Mammary epithelial cell (primary cell): ENCODE measurements at places on chromosomes 7 and 10.

GRCh38 chr10:131475803-131476202 lies 164.3 kb upstream of the TCERG1L start:
- no peak for DNase-seq

DNA sequence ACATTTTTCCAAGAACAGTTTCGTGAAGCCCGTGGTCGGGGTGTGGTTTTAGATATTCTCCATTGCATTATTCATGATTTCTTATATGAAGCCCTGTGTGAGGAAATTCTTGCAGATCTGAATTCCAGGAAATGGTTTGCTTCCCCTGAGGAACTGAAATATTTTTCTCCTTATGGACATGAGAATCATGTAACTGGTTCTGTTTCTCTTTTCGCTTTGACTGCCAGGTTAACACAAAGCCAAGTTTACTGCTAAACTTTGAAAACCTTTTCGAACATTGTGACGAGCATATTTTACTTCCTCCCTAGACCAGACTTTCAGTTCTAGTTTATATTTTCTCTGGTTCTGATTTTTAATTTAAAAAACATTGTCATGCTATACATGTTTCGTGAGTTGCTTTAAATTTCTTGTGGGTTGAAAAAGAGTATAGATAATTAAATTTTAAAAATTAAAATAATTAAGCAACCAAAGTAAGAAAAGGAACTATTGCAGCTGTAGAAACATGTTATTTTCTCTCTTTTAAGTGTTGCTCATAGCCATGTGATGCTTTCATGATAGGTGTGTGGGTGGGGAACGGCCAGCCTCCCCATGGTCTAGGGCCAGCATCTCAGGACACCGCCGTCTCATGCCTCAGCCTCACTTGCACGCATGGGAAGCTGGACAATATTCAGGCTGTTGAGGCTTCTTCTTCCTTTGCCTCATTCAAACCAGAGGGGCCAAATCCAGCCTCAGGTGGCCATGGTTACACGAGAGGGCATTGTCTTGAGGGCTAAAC lies 97.1 kb downstream of the CREB5 start:
- peak; percentile 68 for DNase-seq

DNA sequence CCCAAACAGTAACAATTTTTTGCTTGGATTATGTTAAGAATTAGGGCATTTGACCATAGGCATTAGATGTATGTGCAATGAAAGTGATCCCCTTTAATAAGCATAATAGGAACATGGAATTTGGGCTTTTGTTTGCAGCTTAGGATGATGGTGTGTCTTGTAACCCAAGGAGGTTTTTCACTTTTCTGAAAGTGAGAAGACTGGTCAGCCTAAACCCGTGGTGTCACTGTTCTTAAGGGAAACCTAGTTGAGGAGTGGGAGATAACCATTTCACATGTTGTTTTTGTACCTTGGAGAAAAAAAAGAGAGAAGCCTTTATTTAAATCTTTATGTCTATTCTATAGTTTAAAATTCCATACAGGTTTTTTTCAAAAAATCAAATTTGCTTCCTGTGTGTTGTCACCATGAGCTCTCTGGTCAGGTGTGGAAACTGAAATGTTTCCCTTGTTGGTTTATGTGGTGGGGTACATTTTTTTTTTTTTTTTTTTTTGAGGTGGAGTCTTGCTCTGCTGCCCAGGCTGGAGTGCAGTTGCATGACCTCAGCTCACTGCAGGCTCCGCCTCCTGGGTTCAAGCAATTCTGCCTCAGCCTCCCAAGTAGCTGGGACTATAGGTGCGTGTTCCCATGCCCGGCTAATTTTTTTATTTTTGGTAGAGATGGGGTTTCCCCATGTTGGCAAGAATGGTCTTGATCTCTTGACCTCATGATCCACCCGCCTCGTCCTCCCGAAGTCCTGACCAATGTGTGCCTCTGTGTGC lies 7.7 kb downstream of the CCM2 start:
- no peak for DNase-seq

- DNase-seq: no peak
Observed at GRCh38 chr7:127581716-127582115, 3.7 kb downstream of the GCC1 start.

DNA sequence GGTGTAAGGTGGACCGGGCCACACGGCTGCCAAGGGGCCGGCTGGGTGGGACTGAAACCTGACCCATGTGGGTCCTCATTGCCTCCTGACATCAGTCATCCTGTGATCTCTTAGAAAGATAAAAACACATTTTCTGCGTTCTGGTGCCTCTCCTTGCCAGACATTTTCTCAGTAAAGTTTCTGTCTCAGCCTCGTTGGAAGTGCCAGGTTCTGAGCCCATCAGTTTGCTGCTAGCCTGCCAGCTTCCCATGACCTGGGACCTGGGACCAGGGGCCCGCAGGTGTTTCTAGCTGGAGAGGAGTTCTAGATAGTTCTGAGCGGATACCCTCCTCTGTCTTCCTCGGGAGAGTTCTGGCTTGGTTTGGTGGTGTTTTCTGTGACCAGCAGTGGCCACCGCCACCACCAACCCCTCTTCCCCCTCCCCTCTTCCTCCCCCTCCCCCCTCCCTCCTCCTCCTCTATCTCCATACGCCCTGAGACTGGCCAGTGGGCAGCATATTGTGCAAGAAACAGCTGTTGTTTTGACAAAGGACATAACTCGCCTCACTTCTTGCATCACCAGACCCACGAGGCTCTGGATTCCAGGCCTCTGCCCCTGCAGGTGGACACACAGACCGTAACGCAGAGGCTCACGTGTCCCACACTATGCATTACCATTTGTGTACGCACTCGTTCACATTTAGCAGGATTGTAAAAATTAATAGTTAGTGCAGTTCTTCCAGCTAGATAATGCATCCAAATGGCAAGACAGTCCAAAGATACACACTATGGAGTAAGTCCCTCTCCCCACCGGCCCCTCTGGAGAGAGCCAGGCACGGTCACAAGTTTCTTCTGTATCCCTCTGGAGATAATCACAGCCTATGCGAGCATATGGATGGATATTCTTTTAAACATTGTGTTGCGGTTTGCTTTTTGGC lies 94.6 kb downstream of the CUX1 start:
- DNase-seq: no peak

- no peak for DNase-seq
Observed at GRCh38 chr10:54434782-54435181, 366.2 kb downstream of the PCDH15 start.

GRCh38 chr7:101517304-101517703 lies 111.8 kb downstream of the MYL10 start:
- DNase-seq: no peak

DNA sequence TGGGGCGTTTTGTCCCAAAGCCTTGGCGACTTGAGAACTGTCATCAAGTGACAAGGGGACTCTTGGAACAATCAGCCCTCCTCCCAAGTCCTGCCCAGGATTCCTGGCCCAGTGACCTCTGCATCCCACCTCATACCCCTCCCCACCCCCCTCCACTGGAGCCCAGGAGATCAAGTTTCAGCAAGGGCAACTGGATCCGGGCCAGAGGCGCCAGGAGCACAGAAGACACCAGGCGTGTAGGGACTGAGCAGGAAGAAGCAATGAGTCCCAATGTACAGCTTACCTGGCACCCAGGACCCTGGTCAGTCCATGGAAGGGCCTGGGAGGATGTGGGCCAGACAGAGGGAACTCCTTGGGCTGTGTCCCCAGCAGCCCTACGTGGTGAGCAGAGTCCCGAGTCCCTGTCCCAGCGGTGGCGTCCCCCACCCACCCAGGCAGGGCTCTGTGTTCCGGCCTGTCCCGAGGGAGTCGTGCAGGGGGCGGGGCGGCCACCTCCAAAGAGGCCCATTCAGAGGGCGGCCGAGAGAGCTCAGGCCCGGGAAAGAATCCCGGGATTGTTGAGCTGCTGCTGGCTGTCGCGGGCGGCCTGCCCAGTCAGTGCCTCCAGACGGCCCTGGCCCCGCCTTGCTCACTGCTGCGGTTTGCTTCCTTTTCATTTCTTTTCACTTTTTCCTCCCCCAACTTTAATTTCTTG lies 254.1 kb downstream of the TNS3 start:
- peak; percentile 62 for DNase-seq

DNA sequence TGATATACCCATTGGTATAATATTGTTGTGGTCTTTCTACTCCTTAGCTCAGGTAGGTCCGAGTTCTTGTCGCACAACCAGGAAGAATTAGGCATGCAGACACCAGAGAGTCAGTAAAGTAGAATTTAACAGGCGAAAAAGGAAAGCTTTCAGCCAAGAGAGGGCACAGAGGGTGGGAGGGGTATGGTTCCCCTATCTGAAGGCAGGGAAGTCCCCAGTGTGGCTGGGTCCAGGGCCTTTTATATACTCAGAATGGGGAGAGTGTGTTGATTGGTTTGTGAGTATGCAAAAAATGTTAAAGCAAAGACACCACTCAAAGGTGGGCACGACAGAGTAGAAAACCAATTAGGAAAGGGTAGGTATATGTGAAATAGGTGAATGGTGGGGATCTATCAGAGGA lies 53.9 kb downstream of the IMMP2L start:
- no peak for DNase-seq

- peak; percentile 89 for DNase-seq
Observed at GRCh38 chr7:82183634-82184033, 259.9 kb downstream of the CACNA2D1 start.

DNA sequence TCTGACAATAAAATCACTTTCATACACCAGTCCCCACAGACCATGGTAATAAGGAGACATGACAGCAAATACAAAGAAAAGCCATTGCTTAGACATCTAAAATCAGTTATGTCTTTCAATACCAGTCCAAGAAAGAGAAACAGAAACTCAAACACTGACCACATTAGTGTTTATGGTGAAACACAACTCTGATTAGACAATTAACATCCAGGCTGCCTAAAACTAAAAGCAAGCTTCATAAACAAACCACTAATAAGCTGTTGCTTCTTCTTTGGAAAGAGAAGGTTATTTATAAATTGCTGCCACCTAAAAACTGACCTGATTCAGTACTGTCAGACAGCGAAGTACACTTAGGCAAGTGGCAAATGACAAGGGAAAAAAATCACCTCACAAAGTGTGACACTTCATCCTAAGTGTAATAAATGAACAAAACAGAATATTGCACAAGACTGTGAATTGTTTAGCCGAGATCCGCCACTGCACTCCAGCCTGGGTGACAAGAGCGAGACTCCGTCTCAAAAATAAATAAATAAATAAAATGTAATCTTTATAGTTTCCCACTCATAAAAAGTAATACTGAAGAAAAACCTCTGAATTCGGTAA lies 277.4 kb downstream of the PARD3 start:
- DNase-seq: no peak

GRCh38 chr7:54996391-54996790 lies 22.4 kb upstream of the EGFR start:
- DNase-seq: no peak
